Stomach (tissue), 19 donors: ENCODE measurements at places on chromosomes 2 and 18. TPM values are rescaled to one million over a fixed set of nuclear protein-coding genes. Genes with fewer than 3 reads are reported as not detected.

The G6PC2 gene
- total RNA-seq: not detected

The GKN1 gene
- total RNA-seq: 380 TPM

The B3GNT7 gene
- total RNA-seq: 33.8 TPM

The TMEM87B gene
- 18.5 TPM for total RNA-seq

DNA sequence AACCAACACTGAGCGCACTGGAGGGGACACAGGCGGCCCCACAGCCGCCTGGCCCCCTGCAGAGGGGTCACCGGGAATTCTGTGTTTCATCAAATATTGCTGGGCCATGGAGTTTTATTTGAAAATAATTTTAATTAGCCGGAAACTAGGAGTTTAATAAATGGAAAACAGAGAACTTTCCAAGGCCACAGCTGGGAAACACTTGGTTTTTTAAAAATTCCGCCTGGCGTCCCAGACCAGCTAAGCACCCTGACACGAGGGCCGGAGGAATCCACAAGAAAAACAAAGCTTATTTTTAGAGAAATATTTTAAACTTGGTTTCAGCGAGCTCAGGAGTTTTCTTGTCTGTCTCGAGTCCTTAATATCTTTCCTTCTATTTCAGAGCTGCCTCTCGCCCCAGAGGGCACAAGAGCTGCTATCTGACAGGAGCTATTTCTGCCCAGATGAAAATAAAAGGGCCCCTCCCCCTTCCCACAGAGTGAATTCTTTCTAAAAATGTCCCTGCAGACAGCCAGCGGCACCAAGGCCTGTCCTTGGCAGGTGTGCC, 8.2 kb downstream of the ZFP36L2 start:
- no peak for DNase-seq
- peak overlapping the region; percentile 81 for H3K4me3 ChIP-seq
- H3K36me3 ChIP-seq: peaks cover 8% of the 10 kb centered on the region
- H3K27ac ChIP-seq: peak overlapping the region; percentile 99

GRCh38 chr2:146931109-146931508, 913.7 kb upstream of the ACVR2A start:
- no peak overlapping the region for H3K4me3 ChIP-seq
- H3K27me3 ChIP-seq: no peaks in the 10 kb centered on the region
- no peaks in the 10 kb centered on the region for H3K4me1 ChIP-seq
- H3K36me3 ChIP-seq: no peaks in the 10 kb centered on the region

DNA sequence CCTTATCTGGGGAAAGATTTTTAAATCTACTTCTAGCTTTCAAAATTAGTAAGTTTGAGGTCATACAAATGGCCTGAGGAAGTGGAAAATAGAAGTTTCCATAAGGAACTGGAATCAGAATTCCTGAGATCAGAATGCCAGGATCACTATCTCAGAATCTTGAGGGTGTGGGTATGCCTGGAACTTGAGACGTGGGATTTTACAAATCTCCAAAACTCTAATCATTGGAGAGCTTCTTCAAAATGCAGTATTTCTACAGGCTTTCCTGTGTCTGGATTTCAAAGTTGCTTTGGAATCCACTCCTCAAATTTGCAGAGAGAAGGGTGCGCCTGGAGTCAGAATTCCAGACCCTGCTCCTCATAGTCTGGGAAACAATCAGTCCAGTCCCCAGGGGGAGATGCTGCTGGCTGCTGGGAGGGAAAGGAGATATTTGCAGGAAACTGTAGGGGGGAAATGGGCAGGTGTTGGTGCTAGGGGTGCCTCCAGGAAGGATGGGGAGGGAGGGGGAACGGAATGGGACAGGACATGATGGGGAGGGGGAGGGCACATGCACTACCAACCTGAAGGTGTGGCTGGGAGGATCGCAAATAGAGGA, 31.0 kb upstream of the CATIP start:
- DNase-seq: no peak
- H3K27ac ChIP-seq: no peak overlapping the region
- H3K27me3 ChIP-seq: no peaks in the 10 kb centered on the region
